CD4-positive, alpha-beta T cell treated with Interleukin-6 at 100 ng/mL for 8 hours (primary cell): ENCODE measurements at places on chromosomes 2 and 18.

DNA sequence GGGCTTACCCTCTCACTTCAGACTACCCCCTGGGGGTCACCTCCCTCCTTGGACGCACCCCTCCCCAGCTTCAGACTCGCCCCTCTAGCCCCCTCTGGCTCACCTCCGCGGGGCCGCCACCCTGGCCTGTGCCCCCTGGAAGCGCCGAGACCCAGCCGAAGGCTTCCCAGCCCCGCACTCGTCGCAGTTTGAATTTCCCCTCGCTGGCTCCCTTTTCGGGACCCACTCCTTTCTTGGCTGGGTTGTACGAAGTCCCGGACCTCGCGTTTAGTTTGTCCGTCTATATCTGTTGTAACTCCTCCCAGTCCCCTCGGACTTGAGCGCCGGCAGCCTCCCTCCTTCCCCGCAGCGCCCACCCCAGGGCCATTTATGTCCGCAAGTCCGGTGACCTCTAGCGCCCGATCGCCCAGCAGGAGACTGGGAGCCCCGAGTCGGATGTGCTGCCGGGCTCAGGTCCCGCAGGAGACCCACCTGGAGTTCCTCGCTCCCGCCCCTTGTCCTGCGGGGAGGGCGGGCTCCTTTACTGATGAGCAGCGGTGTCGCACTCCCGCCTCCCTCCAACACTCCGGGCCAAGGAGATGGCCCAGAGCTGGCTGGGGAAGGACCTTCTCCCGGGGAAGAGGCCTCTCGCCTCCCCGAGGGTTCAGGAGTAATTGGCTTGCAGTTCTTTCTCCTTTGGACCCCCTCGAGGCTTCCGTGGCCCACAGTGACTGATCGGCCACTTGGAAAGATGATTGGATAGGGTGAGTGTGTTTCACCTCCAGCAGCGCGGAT, 692 bp upstream of the RAX start:
- DNase-seq, result no peak

- no peak for DNase-seq
Measured at GRCh38 chr2:100929147-100929546, 72.9 kb upstream of the RPL31 start.

- DNase-seq, result no peak
Measured at GRCh38 chr18:42980426-42980825, 135.1 kb downstream of the RIT2 start.

DNA sequence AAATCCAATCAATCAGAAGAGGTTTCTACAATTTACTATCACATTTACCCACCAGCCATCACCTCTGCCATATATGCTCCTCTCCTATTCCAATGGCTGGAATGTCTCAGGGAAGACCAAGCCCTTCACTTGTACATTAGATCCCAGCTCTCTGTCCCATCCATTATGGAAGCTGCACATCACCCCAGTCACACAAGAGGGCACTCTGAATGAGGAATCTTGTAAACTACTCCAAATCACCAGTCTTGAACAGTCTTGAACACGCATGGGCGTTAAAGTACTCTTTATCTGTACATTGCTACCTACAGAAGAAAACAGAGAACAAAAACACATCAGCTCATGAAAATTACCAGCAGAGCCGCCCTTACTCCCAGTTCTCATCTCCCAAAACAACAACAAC, 38.7 kb downstream of the ZC3H8 start:
- no peak for DNase-seq

- DNase-seq, result no peak
Measured at GRCh38 chr2:189798312-189799029, 14.2 kb downstream of the PMS1 start.

- DNase-seq, result no peak
Measured at GRCh38 chr2:215754546-215754945, 258.8 kb downstream of the MREG start.

GRCh38 chr18:37497853-37498518, 67.6 kb downstream of the CELF4 start:
- no peak for DNase-seq

DNA sequence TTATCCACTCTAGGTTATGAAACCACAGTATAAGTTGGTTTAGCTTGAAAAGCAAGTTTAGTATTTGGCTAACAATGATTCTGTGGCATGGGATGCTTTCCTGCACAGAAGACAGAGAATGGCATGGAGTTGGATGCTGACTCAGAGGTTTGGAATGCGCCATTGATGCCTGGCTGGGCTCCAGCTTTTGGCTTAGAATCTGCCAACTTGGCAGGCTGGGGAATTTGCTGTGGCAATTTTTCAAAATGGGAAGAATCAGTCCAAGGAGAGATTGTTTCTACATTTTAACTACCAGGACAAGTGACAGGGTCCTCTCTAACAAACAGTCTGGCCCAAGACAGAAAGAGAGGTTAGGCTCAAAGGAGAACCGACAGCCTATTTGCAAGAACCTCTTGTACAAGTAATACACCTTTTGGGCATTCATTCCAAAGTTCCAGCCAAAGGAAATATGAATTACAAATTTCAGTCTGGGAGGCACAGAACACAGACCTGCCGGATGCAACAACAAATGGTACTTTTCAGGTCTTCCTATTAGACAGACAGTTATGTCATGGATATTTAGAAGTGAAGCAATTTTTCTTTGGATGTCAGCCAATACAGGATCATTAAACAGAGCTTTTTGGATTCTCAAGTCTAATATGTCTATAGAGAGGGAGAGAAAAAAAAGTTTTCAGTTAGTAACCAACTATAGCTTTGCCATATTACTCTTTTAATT, 1027.7 kb downstream of the TMEM182 start:
- DNase-seq, result no peak

DNA sequence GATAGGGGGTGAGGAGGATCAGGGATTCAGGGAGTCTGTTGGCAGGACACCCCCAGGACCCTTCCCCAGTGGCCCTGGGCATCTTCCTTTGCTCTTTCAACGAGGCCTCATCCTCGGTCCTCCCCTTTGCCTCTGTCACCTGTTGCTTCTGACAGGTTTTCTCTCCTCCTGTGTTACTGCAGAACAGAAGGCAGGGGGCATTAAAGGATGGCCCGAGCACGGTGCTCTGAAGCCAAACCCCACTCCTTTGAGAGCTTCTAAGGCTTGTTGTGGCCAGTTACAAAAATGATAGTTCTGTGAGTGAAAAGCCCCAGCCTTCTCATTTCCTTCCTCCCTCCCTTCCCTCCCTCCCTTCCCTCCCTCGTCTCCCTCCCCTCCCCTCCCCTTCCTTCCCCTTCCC, 82.5 kb downstream of the THNSL2 start:
- no peak for DNase-seq

- no peak for DNase-seq
Measured at GRCh38 chr18:9441061-9441460, 34.3 kb upstream of the RALBP1 start.

- DNase-seq, result no peak
Measured at GRCh38 chr2:155070489-155070888, 372.0 kb downstream of the KCNJ3 start.

- no peak for DNase-seq
Measured at GRCh38 chr18:47912343-47912742, 18.1 kb downstream of the SMAD2 start.

GRCh38 chr2:166643980-166644379, 149.9 kb upstream of the SCN7A start:
- no peak for DNase-seq

DNA sequence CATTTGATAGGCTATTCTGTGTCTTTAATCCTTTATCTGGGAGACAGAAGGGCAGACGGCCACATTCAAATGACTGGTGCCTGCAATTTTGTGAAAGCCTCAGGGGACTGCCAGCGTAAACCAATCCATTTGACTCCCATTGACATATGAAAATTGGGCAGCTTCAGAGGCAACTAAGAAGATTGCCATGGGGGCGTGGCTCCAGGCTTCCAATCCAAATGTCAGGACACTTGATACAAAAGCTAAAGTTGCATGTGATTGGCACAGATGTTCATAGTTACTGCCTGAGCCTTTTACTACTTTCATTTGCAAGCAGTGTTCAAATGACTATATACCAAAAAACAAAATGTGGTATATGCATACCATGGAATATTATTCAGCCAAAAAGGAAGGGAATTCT, 42.0 kb downstream of the SPC25 start:
- no peak for DNase-seq

GRCh38 chr2:36356990-36357846, 1.6 kb downstream of the CRIM1 start:
- no peak for DNase-seq

GRCh38 chr18:7259475-7259874, 28.6 kb downstream of the LRRC30 start:
- DNase-seq, result no peak

GRCh38 chr2:33634261-33634910, 35.3 kb upstream of the FAM98A start:
- no peak for DNase-seq

- DNase-seq, result no peak
Measured at GRCh38 chr2:162258686-162259085, 15.4 kb upstream of the FAP start.

- no peak for DNase-seq
Measured at GRCh38 chr2:39289609-39290008, 45.8 kb upstream of the CDKL4 start.

DNA sequence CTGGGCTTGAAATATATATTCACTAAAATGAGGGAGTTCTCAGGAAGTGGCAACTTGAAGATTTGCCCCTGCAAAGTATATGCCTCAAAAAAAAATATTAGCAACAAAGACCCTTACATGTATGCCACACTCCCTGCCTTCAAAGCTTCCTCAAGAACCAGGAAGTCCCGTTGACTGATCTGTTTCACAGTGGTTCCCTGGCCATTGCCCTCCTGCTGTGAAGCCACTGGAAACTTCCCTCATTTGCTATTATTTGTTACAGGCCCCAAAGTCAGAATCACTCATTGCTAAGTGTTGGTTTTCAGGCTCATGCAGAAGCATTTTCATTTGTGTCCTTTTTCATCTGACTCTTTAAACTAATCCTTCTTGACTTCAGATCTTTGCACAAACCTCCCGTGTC, 421.5 kb downstream of the ZNF521 start:
- no peak for DNase-seq

- DNase-seq, result no peak
Measured at GRCh38 chr2:202135091-202135874, 62.2 kb downstream of the KIAA2012 start.

DNA sequence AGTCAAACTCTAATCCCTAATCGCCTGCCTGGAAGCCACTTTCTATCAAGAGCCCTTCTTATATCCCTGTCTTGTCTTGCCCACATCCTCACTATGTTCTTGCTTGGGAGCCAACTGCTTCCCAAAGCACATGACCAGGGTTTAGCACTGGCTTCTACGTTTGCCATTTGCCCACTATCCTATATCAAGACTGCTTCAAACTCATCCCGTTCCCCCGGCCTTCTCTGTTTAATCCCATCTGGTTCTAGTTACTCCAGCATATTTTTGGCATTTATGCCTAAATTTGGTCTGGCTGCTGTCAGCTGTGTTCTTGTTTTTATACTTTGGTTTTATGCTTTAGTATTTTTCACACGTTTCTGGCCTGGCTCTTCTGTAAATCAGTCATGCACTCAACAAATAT, 40.2 kb downstream of the POLR1A start:
- DNase-seq, result no peak

- peak; percentile 15 for DNase-seq
Measured at GRCh38 chr2:30366199-30366691, 80.8 kb upstream of the LCLAT1 start.

DNA sequence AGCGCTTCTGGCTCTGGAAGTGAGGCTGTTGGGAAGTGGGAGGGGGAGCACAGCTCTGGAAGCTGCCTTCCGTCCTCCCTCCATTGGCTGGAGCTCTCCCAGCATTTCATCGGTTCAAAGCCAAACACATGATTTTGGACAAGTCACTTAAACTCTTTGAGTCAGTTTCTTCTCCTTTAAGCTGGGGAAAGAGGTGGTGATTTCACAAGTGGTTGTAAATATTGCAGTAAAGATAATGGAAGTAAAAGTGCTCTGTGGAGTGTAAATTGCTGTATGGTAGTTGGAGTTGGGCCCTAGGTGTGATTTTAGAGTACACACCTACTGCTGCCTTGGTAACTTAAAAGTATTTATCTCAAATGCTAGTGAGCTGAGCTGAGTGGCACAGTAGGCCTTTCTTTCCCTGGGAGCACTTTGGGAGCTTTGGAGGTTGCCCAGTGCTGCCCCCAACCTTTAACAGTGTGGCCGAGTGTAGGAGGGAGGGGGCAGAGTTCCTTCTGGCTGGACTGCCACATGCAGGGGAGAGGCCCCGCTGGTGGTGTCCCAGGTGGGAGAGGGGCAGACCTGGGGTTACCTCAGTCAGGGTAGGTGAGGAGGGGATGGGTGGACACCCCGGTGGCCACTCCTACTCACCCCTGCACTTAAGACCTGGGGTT, 54.7 kb downstream of the ASAP2 start:
- no peak for DNase-seq

DNA sequence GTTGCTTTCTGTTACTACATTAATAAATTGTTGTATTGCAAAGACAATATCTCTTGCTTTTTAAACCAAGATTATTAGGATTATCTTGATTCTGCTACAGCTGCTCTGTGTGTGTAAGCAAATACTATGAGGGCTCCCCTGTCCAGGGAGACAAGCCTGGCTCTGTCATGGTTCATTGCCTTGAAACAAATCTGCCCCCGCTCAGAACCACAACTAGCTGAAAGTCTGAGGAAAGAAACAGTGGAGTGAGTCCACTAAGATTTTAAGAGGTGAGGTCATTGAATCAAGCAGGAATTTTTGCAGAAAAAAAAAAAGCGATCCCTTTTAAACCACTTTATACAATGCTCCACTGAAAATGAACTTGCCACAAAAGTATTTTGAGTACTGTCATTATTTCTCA, 30.8 kb upstream of the LRRTM4 start:
- no peak for DNase-seq

DNA sequence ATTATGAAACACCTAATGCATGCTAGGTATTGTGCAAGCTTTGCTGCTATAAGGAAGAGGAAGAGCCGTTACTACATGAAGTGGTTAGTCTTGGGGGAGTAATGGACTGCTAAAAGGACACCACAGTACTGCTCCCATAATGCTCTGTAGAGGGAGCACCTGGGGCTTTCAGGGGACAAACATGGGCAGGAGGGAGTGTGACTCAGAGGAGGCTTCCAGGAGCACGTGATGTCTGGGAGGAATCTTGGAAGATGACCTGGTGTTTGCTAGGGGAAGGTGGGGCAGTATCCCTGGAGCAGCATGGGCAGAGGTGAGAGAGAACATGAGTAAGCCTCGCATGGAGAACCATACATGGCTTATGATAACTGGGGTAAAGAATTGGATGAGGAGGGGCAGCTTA, 18.8 kb downstream of the MAPK4 start:
- DNase-seq, result no peak

GRCh38 chr2:112733871-112734270, 13.1 kb downstream of the NT5DC4 start:
- no peak for DNase-seq

- no peak for DNase-seq
Measured at GRCh38 chr2:20439503-20439902, 7.4 kb upstream of the RHOB start.

DNA sequence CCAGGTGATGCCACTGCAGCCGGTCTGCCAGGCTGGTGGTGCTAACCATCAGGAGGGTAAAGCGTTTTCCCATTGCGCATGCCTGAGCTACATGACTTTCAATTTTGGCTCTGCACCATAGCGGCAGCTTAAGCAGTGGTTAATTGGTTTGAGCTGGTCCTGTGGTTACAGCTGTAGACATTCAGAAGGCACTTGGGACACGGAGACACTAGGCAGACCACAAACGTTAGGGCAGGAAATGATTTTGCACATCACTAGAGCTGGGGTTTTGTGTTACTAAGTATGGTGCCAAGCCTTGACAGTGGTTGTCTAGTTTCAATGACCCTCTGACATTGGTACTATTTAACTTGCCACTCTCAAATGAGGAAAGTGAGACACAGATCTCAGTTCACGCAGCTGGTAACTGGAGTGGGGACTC, 28.9 kb upstream of the CNOT11 start:
- DNase-seq, result peak; percentile 57
